Panc1 (cell line): ENCODE measurements at places on chromosomes 6 and 20. TPM values are rescaled to one million over a fixed set of nuclear protein-coding genes. Genes with fewer than 3 reads are reported as not detected.

DNA sequence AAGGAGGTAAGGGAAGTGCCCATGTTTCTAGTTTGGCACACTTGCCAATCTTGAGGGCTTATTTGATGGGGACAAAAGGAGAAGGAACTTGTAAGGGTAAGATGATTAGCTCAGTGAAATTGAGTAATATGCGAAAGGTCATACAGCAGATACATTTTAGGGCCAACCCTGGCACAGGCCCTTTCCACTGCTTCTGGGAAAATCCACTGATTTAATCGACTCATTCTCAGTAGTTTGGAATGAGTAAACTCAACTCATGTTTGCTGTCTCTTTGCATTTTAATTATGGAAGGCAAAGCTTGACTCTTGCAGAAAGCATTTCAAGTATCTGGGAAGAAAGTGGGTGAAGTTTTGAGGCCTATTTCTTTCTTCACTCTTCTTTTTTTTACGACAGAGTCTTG lies 20.0 kb downstream of the PHF20 start:
- no peak overlapping the region for H3K27ac ChIP-seq
- no peaks in the 10 kb centered on the region for H3K4me1 ChIP-seq
- H3K4me3 ChIP-seq, result no peak overlapping the region
- no peak for DNase-seq
- H3K27me3 ChIP-seq, result no peaks in the 10 kb centered on the region

GRCh38 chr6:97632341-97632740 lies 349.3 kb upstream of the MMS22L start:
- no peaks in the 10 kb centered on the region for H3K27me3 ChIP-seq
- no peak overlapping the region for H3K27ac ChIP-seq
- no peaks in the 10 kb centered on the region for H3K36me3 ChIP-seq
- H3K4me1 ChIP-seq, result no peaks in the 10 kb centered on the region

GRCh38 chr20:19361790-19362189 lies 149.3 kb downstream of the SLC24A3 start:
- no peak overlapping the region for H3K4me3 ChIP-seq
- H3K27me3 ChIP-seq, result no peaks in the 10 kb centered on the region
- DNase-seq, result no peak
- no peaks in the 10 kb centered on the region for H3K4me1 ChIP-seq
- H3K27ac ChIP-seq, result no peak overlapping the region
- no peaks in the 10 kb centered on the region for H3K36me3 ChIP-seq

GRCh38 chr6:13903364-13903763 lies 21.4 kb upstream of the RNF182 start:
- DNase-seq, result no peak
- no peaks in the 10 kb centered on the region for H3K4me1 ChIP-seq
- H3K27me3 ChIP-seq, result no peaks in the 10 kb centered on the region
- H3K36me3 ChIP-seq, result no peaks in the 10 kb centered on the region
- no peak overlapping the region for H3K4me3 ChIP-seq

DNA sequence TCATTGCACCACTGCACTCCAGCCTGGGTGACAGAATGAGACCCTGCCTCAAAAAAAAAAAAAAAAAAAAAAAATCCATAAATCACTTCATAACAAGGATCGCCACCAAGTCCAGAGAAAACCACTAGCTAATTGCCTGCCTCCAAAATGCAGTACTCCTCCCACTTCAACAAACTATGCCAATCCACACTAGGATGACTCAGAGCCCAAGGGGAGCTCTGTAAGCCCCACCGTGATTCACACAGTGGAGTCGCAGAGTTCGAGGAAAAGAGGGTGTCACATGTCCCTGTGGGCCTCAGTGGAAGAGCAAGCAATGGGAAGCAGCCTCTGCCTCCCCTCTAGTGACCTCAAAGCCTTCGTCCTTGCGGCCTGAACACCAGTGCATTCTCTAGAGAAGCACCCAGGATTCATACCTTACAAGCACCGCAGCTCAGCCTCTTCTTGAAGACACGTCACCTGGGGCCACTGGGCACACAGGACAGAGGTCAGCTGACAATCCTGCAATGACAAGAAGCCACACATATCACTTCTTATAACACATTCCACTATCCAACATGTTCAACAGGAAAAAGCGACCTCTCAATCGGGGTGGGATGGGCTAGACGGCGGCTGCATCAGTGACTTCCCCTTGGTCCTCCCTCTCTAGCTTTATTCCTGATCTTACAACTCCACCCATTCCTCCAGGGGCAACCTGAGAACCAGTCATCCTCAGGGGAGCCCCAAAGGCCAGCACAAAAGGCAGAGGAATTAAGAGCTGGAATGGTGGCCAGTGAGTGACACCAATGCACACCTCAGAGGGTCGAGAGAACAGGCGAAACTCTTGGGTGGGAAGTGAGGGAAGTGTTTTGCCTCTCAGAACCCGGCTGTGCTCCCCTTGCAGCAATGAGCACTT lies 8.9 kb downstream of the SNHG17 start:
- no peak overlapping the region for H3K4me3 ChIP-seq
- H3K27me3 ChIP-seq, result no peaks in the 10 kb centered on the region
- no peak for DNase-seq
- peaks cover 45% of the 10 kb centered on the region for H3K36me3 ChIP-seq
- H3K27ac ChIP-seq, result no peak overlapping the region

DNA sequence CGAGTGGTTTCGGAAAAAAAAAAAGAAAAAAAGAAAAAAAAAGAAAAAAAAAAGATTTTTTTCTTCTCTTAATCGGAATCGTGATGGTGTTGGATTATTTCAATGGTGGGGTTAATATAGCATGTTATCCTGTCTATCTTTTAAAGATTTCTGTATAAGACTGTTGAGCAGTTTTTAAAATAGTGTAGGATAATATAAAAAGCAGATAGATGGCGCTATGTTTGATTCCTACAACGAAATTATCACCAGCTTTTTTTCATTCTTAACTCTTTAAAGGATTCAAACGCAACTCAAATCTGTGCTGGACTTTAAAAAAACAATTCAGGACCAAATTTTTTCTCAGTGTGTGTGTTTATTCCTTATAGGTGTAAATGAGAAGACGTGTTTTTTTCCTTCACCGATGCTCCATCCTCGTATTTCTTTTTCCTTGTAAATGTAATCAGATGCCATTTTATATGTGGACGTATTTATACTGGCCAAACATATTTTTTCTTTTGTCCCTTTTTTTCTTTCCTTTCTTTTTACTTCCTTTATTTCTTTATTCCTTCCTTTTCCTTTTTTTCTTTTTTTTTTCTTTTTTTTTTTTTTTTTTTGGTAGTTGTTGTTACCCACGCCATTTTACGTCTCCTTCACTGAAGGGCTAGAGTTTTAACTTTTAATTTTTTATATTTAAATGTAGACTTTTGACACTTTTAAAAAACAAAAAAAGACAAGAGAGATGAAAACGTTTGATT lies 3.6 kb downstream of the SOX4 start:
- peak overlapping the region; percentile 95 for H3K4me3 ChIP-seq
- H3K4me1 ChIP-seq, result peaks cover 31% of the 10 kb centered on the region
- peaks cover 22% of the 10 kb centered on the region for H3K36me3 ChIP-seq
- H3K27ac ChIP-seq, result peak overlapping the region; percentile 98
- H3K27me3 ChIP-seq, result no peaks in the 10 kb centered on the region

GRCh38 chr6:34381081-34381480 lies 11.4 kb downstream of the NUDT3 start:
- H3K27me3 ChIP-seq, result no peaks in the 10 kb centered on the region
- H3K4me3 ChIP-seq, result no peak overlapping the region
- no peak overlapping the region for H3K27ac ChIP-seq
- no peak for DNase-seq
- no peaks in the 10 kb centered on the region for H3K36me3 ChIP-seq
- H3K4me1 ChIP-seq, result peaks cover 13% of the 10 kb centered on the region

- H3K27me3 ChIP-seq, result no peaks in the 10 kb centered on the region
- DNase-seq, result no peak
- no peaks in the 10 kb centered on the region for H3K4me1 ChIP-seq
- no peak overlapping the region for H3K4me3 ChIP-seq
- no peaks in the 10 kb centered on the region for H3K36me3 ChIP-seq
These were observed 40.3 kb downstream of the STX11 start for GRCh38 chr6:144190593-144190992.

DNA sequence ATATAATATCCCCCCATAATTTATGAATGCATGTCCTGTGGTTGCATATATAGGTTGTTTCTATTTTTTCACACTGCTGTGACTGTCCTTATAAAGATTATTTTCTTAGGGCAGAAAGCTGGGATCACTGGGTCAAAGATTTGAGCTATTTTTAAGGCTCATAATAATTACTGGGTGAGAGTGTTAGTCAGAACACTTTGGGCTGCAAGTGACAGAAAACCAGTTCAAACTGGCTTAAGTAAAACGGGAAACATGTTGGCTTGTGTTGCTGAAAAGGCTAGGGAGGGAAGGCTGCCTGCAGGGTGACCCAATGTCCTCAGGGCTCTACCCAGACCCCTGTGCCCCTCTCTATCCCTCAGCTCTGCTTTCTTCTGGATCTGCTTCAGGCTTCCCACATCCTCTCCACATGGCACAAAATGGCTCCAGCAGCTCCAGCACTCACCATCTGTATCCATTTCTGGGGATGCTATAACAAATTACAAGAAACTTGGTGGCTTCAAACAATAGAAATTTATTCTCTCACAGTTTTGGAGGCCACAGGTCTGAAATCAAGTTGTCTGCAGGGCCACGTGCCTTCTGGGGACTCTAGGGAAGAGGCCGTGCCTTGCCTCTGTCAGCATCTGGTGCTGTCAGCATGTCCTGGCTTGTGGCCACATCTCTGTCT lies 33.1 kb upstream of the MLN start:
- no peak for DNase-seq
- no peak overlapping the region for H3K4me3 ChIP-seq
- peaks cover 44% of the 10 kb centered on the region for H3K4me1 ChIP-seq
- H3K27ac ChIP-seq, result peak overlapping the region; percentile 18; the same call in 1 of the 2 replicates
- H3K36me3 ChIP-seq, result no peaks in the 10 kb centered on the region
- H3K27me3 ChIP-seq, result no peaks in the 10 kb centered on the region

DNA sequence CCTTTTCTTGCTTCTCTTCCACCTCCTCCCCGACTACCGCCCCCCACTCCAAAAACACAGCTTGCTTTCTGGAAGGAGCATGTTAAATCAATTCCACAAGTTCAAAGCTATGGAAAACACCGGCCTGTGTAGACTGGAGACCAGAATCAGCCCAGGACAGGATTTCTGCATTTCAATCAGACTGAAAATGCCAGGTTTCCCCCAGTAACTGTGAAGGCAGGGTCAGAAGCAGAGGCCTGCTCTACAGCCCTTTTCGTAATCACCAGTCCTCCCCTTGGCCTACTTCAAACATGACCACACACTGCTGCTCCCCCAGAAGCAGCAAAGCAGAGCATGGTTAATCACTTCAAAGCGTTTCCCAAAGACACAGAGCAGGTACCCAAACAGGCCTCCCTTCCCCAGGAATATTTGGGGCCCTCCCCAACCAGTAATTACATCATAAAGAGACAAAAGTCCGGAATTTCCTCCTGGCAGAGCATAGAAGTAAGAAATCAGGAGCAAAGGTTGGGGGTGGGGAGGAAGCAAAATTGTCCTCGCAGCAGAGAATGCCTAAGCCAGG lies 38.4 kb downstream of the ZMYND8 start:
- no peak for DNase-seq
- no peak overlapping the region; the same call in 1 of the 2 replicates for H3K4me3 ChIP-seq
- H3K27ac ChIP-seq, result peak overlapping the region; percentile 99
- peaks cover 81% of the 10 kb centered on the region for H3K4me1 ChIP-seq
- no peaks in the 10 kb centered on the region for H3K27me3 ChIP-seq

- H3K27ac ChIP-seq, result no peak overlapping the region
- no peak overlapping the region for H3K4me3 ChIP-seq
- H3K36me3 ChIP-seq, result no peaks in the 10 kb centered on the region
- H3K27me3 ChIP-seq, result no peaks in the 10 kb centered on the region
- peaks cover 51% of the 10 kb centered on the region for H3K4me1 ChIP-seq
- DNase-seq, result no peak
These were observed 40.5 kb downstream of the RREB1 start for GRCh38 chr6:7148100-7148822.

GRCh38 chr6:33714385-33715040 lies 3.0 kb upstream of the UQCC2 start:
- H3K4me3 ChIP-seq, result no peak overlapping the region
- H3K4me1 ChIP-seq, result peaks cover 8% of the 10 kb centered on the region
- no peaks in the 10 kb centered on the region for H3K27me3 ChIP-seq
- no peak for DNase-seq
- no peaks in the 10 kb centered on the region for H3K36me3 ChIP-seq

GRCh38 chr6:143485967-143486366 lies 25.6 kb downstream of the FUCA2 start:
- H3K36me3 ChIP-seq, result no peaks in the 10 kb centered on the region; the same call in 1 of the 2 replicates
- no peaks in the 10 kb centered on the region for H3K27me3 ChIP-seq
- DNase-seq, result no peak
- no peaks in the 10 kb centered on the region for H3K4me1 ChIP-seq
- H3K4me3 ChIP-seq, result no peak overlapping the region
- no peak overlapping the region for H3K27ac ChIP-seq

DNA sequence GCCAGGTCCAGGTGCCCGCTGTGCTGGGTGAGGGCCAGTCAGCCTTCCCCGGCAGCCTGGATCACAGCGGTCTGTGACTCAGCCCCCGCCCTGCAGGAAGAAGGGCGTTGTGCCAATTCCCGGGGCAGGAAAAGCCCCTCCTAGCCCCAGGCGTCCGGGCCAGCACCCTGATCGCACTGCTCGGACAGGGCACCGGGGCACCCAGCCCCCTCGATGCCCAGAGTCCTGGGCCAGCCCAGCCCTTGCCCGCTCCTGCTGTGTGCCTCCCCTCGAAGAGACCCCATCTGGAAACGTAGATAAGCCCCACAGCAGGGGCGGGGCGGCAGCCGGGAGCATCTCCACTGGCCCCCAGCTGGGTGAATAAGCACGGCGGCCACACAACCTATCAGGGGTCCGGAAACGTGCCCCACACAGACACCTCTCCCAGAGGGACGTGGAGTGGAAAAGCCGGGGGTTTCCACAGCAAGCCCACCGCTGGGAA lies 9.9 kb downstream of the LAMA5 start:
- no peak for DNase-seq
- no peak overlapping the region for H3K4me3 ChIP-seq
- no peaks in the 10 kb centered on the region; the same call in 1 of the 2 replicates for H3K36me3 ChIP-seq
- peaks cover 92% of the 10 kb centered on the region for H3K4me1 ChIP-seq

- DNase-seq, result no peak
- no peaks in the 10 kb centered on the region for H3K36me3 ChIP-seq
- no peak overlapping the region for H3K4me3 ChIP-seq
- H3K4me1 ChIP-seq, result no peaks in the 10 kb centered on the region
- H3K27me3 ChIP-seq, result no peaks in the 10 kb centered on the region
These were observed 15.8 kb upstream of the SERPINB9 start for GRCh38 chr6:2918936-2919335.

- no peak overlapping the region for H3K4me3 ChIP-seq
- no peaks in the 10 kb centered on the region for H3K27me3 ChIP-seq
- no peaks in the 10 kb centered on the region for H3K36me3 ChIP-seq
These were observed 34.6 kb downstream of the FKBP1C start for GRCh38 chr6:63245909-63246308.

- DNase-seq, result no peak
- no peak overlapping the region for H3K4me3 ChIP-seq
- H3K27ac ChIP-seq, result no peak overlapping the region
- peaks cover 22% of the 10 kb centered on the region for H3K27me3 ChIP-seq
These were observed 5.7 kb downstream of the HLA-DRA start for GRCh38 chr6:32445321-32445854.

GRCh38 chr20:63149531-63150192 lies 66.3 kb downstream of the YTHDF1 start:
- no peak overlapping the region for H3K27ac ChIP-seq
- no peaks in the 10 kb centered on the region for H3K4me1 ChIP-seq
- DNase-seq, result no peak
- H3K27me3 ChIP-seq, result peaks cover 6% of the 10 kb centered on the region; the same call in 1 of the 2 replicates
- H3K4me3 ChIP-seq, result no peak overlapping the region

The POU5F1 gene
- 1.1 TPM for total RNA-seq

The KIAA1755 gene
- 0.08 TPM for total RNA-seq

The C6orf89 gene
- 59.2 TPM for total RNA-seq

The SPAG4 gene
- total RNA-seq, result 17.6 TPM

The NRSN2 gene
- total RNA-seq, result 44.9 TPM

The GTF2H4 gene
- 27.5 TPM for total RNA-seq

The SIRPB1 gene
- 0.72 TPM for total RNA-seq

The SLC25A27 gene
- 0.77 TPM for total RNA-seq

The PPP1R3G gene
- total RNA-seq, result 0.44 TPM
